ENCODE measurements at places on chromosomes 12 and 14.

GRCh38 chr12:108270035-108270848 lies 68.9 kb downstream of the CMKLR1 start:
- DNase-seq: no peak

DNA sequence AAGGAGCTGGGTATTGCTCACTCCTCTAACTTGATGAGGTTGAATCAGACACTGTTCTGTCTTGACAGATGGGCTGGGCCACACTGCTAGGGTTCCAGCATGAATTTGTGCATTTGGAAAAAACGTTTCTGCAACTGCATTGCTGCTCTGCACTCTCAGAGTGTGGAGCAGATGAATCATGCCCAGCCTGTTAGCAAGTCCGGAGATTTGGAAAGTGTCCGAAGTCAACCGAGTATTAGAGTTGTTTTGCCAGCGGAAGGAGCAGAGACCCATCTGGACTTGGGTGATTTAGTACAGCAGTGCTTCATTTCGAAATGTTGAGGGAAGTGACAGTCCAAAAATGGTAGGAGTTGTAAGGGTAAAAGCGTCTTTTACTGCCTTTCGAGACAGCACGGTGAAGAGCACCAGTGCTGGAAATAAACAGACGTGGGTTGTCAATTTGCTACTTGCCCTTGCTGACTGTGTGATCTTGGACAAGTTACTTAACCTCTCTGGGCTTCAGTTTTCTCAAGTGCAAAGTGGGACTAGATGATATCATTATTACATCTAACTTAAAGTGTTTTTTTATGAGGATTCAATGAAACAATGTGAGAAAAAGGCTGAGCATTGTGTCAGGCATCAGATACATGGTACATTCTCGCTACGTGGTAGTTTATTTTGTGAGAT lies 139.5 kb downstream of the CHST11 start:
- no peak for DNase-seq

GRCh38 chr12:20451761-20452160 lies 83.4 kb downstream of the PDE3A start:
- no peak for DNase-seq

DNA sequence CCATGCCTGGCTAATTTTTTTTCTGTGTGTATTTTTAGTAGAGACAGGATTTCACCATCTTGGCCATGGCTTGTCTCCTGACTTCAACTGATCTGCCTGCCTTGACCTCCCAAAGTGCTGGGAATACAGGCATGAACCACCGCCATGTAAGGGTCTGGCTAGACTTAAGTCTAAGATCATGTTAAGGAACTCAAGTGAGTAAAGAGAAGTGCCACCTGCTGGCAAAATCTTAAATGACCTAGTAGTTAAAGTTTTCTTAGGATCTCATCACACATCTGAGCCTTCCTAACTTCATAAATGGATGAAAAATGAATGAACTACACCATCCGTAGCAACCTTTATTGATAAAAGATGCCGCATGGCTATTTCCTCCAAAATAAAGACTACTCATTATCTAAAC lies 1.7 kb upstream of the C12orf56 start:
- peak; percentile 16 for DNase-seq

DNA sequence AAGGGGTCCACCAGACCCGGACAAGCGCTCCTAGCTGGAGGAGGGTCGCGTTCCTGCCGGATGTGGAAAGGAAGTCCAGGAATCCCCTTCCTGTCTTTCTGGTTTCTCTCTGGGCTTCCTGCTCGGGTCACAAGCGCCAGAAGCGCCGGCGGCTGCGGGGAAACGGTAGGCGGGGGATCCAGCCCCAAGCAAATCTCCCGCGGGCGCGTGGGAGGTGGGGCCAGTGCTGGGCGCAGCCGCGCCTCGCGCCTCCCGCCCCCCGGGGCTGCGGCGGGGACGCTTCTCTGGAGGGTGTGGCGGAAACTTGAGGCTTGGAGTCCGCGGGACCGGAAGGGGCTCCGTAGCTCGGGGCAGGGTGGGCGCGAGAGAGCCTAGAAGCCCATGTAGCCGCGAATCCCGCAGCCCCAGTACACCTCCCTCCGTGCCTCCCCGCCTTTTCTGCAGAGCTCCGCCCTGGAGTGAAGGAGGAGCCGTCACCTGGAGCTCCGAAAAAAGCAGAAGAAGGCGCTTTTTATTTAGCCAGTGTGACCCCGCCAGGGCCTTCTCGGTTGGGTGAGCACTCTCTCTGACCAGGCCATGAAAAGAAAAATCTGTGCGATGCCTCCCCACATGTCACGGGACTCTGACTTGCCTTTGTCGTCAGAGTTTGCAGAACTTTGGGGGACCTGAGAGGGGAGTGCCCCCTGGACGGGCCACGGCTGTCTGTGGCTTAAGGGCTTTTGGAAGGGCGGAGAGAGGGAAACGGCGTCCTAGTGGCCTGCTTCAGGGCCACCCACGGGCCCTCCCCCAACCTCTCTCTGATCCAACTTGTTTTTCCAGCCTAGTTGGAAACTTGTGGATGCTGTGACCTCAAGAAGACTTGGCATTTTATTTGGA lies 21.4 kb upstream of the CLEC2D start:
- peak; percentile 77 for DNase-seq

DNA sequence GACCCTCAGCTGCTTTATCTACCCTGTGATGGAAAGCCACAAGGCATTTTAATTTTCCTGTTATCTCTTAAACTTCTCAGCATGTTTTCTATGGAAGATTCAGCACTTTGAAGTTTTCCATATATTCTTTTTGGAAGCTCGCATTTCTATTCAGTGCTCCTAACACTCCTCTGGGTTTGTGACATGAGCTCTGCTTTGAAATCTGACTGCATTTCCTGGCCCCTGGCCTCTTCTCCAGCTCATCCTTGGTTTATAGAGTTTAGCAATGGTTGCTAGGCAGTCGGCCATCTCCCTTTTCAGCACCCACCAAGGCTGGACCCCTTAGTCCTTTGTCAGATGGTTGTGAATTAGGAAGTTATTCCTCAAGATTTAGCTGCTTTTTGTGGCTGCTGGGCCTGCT lies 150.6 kb downstream of the KCNA5 start:
- no peak for DNase-seq

DNA sequence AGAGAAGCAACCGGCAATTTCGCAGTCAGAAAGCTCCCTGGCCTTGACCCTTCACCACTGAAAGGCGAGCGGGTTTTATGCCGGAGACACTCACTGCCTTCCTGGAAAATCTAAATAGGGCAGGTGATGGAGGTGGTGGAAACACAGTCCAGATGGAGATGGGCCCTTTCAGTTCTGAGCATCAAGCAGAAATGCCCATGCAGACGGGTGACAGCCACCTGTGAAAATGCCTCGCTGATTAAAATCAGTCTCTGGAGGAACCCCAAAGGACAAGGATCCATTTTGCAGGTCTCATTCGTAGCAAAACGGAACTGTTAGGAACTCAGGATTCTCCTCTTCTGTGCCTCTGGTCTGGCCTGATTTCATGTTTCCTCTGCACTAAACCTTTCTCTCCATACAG lies 74.2 kb downstream of the FZD10 start:
- no peak for DNase-seq

GRCh38 chr14:24062216-24062980 lies 9.0 kb upstream of the CPNE6 start:
- no peak for DNase-seq

- DNase-seq: peak; percentile 59
These were observed 612 bp downstream of the MDM2 start for GRCh38 chr12:68808388-68809189.

GRCh38 chr12:108807476-108807875 lies 49.9 kb downstream of the SSH1 start:
- no peak for DNase-seq

DNA sequence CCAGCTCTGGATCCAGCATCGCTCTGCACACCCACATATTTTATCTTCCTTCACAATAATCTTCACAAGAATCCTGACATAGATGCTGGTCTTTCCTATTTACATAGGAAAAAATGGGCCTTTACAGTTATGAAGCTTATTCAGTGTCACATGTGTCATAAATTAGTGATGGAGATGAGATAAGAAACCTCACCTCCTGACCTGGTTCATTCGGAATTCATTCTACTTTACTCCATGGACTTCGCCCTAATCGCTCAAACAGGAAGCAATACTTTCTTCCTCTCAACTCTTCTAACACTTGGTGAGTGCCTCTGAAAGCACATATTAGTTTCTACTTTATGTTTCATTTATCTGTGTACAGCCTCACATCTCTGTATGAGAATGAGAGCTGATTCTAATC lies 12.0 kb upstream of the SINHCAF start:
- no peak for DNase-seq

GRCh38 chr12:108773798-108774788 lies 42.8 kb upstream of the CORO1C start:
- no peak for DNase-seq

GRCh38 chr12:30652034-30652696 lies 43.5 kb downstream of the IPO8 start:
- DNase-seq: no peak

GRCh38 chr12:81128930-81129554 lies 51.2 kb downstream of the ACSS3 start:
- no peak for DNase-seq

- DNase-seq: no peak
These were observed 174.4 kb upstream of the NUDT4 start for GRCh38 chr12:93203361-93203760.

GRCh38 chr14:90375934-90376333 lies 20.9 kb upstream of the CALM1 start:
- DNase-seq: no peak

DNA sequence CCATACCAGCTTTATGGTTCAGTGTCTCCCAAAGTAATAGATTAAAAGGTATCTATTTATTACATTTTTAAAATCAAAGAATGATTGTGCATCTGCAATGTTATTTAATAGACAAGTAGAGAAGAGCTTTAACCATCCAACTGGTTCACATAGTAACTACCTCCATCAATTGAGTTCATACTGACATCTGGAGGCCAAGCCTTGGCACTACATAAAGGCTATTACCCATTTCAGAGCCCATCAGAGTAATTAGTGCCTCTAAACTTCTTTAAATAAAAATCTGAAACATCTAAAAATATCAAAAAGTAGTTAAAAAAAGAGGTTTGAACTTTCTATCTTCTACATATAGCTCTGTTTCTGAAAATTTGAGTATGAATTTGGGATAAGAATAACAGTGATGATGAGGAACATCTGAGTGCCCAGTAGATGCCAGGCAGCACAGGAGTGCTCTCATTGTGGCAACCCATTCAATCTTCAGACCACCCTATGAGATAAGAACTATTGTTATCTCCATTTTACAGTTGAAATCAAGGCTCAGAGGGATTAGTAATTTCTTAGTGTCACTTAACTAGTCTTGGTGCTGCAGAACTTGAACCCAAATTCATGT lies 132.9 kb upstream of the DAAM1 start:
- DNase-seq: peak; percentile 4

- peak; percentile 2 for DNase-seq
These were observed 415.5 kb downstream of the PCNX1 start for GRCh38 chr14:71322655-71323250.

GRCh38 chr12:52696588-52696987 lies 6.7 kb downstream of the KRT77 start:
- no peak for DNase-seq

DNA sequence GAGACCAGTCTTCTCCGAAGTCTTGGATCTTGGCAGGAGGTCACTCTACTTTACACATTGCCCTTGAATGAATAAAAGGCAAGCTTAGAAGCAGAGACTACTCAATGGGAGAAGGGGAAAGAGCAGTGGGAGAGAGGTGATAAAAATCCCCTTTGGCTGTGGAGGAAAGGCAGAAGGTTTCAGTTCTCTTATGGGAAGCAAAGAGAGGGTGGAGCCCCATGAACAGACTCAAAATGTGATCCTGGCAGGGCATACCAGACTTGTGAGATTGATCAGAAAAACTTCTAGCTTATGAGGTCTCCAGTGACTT lies 49.6 kb upstream of the HECTD1 start:
- DNase-seq: no peak
